ENCODE measurements at places on chromosomes 4 and X.

DNA sequence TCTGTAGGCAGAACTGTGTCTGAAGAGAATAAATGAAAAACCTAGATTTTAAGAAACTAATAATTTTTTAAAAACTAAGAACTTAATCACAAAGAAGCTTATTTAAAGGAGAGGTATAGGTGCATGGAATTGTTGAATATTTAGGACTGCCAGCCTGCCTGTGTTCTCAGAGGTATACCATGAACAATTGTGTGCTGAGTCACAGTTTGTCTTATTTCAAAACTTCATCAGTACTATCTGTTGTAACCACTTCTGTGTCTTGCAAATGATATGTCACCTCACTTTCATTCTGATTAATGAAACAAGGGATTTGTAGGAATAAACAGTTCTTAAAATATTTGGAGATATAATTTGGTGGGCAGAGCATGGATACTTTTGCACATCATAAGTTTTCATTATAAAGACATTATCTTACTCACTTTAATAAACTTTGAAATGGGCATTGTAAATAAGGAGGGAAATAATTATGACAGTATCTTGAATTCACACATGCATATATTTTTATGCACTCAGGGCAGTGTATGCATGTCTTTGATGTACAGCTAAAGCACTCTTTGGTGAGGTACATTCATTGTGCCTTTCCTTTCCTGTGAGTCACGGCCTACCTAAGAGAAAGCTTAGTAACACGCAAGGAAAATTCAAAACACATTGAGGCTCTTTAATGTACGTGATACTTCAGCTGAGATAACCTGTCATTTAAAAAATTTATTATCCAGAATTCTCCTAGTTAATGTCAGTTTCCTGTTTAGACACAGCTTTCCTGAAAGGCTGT, 31.7 kb downstream of the STOX2 start:
- DNase-seq, result no peak

- DNase-seq, result no peak
Measured at GRCh38 chrX:134460862-134461220, 876 bp downstream of the HPRT1 start.

DNA sequence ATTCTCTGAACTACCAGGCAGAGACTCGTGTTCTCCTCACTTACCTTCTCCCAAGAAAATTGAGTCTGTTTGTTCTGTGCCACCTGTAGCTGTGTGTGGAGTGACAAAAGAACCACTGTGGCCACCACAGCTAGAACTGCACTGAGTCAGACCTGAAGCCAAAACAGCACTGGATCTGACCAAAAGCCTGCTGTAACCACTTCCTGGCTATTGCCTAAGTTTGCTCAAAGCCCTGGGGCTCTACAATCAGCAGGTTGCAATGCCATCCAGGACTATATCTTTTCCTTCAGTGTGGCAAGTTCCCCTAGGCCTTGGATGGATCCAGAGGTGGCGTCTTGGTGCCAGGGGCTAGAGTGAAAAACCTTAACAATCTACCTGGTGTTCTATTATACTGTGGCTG, 449.1 kb downstream of the FAM133A start:
- no peak for DNase-seq

- DNase-seq, result no peak
Measured at GRCh38 chr4:139770361-139770760, 104.7 kb downstream of the MGST2 start.

DNA sequence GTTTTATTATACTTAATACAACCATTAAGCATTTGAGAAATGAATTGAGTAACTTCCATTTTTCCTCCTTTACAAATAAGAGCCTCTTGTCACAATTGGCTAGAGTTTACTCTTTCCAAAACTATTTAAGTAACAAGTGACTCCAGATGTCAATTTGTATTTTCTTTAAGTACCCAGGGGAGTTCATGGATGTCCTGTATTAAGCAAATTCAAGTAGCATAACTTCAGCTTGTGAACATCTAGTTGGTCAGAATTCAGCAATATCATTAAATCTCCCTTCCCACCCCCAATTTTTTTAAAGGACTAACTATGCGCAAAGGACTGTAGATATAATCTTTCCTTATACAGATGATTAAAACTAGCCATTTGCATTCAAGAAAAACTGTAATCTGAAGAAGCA, 1.4 kb upstream of the ADGRL3 start:
- no peak for DNase-seq

DNA sequence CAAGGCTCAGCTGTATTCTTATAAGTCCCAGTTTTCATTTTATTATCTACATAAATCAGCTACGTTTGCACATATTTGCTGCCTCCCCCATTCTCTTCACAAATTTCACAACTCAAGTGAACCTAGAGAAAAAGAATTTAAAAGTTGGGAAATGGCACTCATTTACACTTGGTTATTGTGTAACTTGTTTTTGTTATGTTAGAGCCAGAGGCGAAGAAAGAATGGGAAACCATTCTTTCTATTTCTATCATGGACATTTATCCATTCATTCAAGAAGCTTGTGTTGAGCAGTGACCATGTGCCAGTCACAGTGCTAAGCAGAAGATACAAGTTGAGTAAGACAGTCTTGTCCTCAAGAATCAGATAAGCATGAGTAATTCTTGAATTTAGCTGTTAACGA, 13.5 kb downstream of the LIAS start:
- DNase-seq, result no peak

- DNase-seq, result no peak
Measured at GRCh38 chr4:78129383-78130108, 72.4 kb downstream of the FRAS1 start.

- no peak for DNase-seq
Measured at GRCh38 chr4:17033768-17034181, 135.3 kb upstream of the LDB2 start.

DNA sequence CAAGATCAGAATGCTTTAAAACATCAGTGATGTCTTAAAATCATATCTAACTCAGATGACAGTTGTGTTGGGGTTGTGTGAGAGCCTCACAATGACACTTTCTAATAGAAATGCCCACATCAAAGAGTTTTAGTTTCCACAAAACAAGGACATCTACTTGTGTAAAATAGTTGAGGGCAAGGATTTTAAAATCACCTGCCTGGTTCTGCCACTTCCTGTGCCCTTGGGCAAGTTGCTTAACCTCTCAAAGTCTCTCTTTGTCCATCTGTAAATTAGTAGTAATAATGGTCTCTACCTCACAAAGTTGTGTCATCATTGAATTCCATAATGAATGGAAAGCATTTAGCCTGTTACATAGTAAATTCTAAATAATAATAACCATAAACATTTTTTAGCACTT, 41.9 kb upstream of the RELL1 start:
- no peak for DNase-seq

- DNase-seq, result no peak
Measured at GRCh38 chrX:53660004-53660403, 26.5 kb downstream of the HUWE1 start.

All from stimulated activated CD8-positive, alpha-beta memory T cell treated with anti-CD3 and anti-CD28 coated beads, Interleukin-7, amount 100 ng/mL, for 1 hour (primary cell).